ENCODE measurements at places on chromosomes 4 and X. TPM values are rescaled to one million over a fixed set of nuclear protein-coding genes. Genes with fewer than 3 reads are reported as not detected.

DNA sequence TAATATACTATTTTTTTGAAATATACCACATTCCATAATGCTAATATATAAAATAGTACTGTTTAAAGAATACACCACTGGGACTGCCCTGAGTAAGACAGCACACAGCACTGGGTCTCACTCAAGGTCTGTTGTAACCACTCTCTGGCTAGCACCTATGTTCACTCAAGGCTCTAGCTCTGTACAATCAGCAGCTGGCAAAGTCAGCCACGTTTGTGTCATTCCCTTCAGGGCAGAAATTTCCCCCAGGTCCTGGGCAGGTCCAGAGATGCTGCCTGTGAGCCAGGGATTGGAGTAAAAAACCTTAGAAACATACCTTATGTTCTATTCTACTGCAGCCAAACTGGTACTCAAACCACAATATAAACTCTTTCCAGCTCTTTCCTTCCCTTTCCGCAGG, 1160.2 kb upstream of the ADGRL3 start:
- no peak for DNase-seq

- DNase-seq = no peak
Measured at GRCh38 chr4:67736262-67736661, 17.9 kb downstream of the GNRHR start.

- no peak for DNase-seq
Measured at GRCh38 chr4:69951602-69952001, 13.9 kb downstream of the CSN2 start.

- DNase-seq = peak; percentile 69
Measured at GRCh38 chr4:9762823-9763475, 18.5 kb upstream of the DRD5 start.

GRCh38 chr4:88172987-88173386, 14.5 kb upstream of the ABCG2 start:
- DNase-seq = no peak

TMEM150C gene
- total RNA-seq = 1.5 TPM

MSL3 gene
- total RNA-seq = 31.2 TPM
